ENCODE measurements at places on chromosomes 6 and 20. TPM values are rescaled to one million over a fixed set of nuclear protein-coding genes. Genes with fewer than 3 reads are reported as not detected.

The AGPAT1 gene
- total RNA-seq = 55.3 TPM

The DCDC2 gene
- not detected for total RNA-seq

The REM1 gene
- not detected for total RNA-seq

The TMC2 gene
- total RNA-seq = not detected

The NFATC2 gene
- total RNA-seq = 0.23 TPM

The MPIG6B gene
- not detected for total RNA-seq

The ADGRF1 gene
- total RNA-seq = not detected

The PXDC1 gene
- 27.6 TPM for total RNA-seq

The MYB gene
- 0.40 TPM for total RNA-seq

The RBM24 gene
- total RNA-seq = 0.13 TPM

The WFDC5 gene
- total RNA-seq = not detected

The LAMA5 gene
- 12.1 TPM for total RNA-seq

The C20orf202 gene
- total RNA-seq = not detected

The EDN3 gene
- not detected for total RNA-seq

The LY6G6C gene
- total RNA-seq = not detected

The ZSCAN23 gene
- total RNA-seq = 0.84 TPM

The PREX1 gene
- total RNA-seq = 32.6 TPM

The PKHD1 gene
- total RNA-seq = not detected

The MTFR2 gene
- total RNA-seq = 3.9 TPM

The OR5V1 gene
- not detected for total RNA-seq

The HLA-DMB gene
- 0.16 TPM for total RNA-seq

The TGM3 gene
- total RNA-seq = not detected

The RBL1 gene
- total RNA-seq = 14.4 TPM

The NKX2-4 gene
- 3.1 TPM for total RNA-seq

The MATN4 gene
- total RNA-seq = not detected

The CRIP3 gene
- not detected for total RNA-seq

The ZNF391 gene
- 0.13 TPM for total RNA-seq

The ANKRD60 gene
- total RNA-seq = not detected

The ALDH5A1 gene
- total RNA-seq = 1.0 TPM

The TSHZ2 gene
- not detected for total RNA-seq

The PRICKLE4 gene
- 0.39 TPM for total RNA-seq

The ZC2HC1B gene
- not detected for total RNA-seq

The CALHM6 gene
- not detected for total RNA-seq

The GSTA2 gene
- total RNA-seq = not detected

The EYA2 gene
- total RNA-seq = not detected

The MOCS1 gene
- total RNA-seq = 16.9 TPM

The TASP1 gene
- total RNA-seq = 8.3 TPM

The BMP2 gene
- 0.57 TPM for total RNA-seq

The FAM50B gene
- total RNA-seq = not detected

The AKAP7 gene
- total RNA-seq = 9.6 TPM

The PRSS16 gene
- total RNA-seq = not detected

The C20orf144 gene
- total RNA-seq = not detected

The CLPSL1 gene
- not detected for total RNA-seq

The SIRPD gene
- not detected for total RNA-seq
